MG63 (cell line): ENCODE measurements at places on chromosomes 2 and 18.

DNA sequence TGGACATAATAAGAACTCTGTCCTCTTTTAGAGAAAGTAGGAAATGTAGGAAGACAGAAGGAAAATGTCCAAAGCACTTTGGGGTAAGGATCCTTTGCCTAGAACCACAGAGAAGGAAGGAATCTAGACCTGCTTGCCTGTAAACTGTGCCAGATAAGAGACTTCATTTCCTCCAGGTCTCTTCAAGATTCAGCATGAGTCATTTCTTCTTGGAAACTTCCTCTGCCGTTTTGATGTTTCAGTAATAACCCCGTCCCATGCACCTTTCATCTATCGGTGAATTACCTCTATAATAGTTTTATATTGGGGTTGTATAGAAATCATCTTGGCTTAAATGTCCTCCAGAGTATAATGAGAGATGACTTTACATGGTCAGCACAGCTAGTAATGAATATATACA, 63.2 kb upstream of the LRATD1 start:
- DNase-seq: no peak

GRCh38 chr18:5893956-5894610, 1.2 kb downstream of the TMEM200C start:
- DNase-seq: no peak

GRCh38 chr2:12712881-12713280, 3.9 kb upstream of the TRIB2 start:
- DNase-seq: no peak

- DNase-seq: no peak
These were observed 360.0 kb upstream of the RAB6C start for GRCh38 chr2:129619471-129619870.

DNA sequence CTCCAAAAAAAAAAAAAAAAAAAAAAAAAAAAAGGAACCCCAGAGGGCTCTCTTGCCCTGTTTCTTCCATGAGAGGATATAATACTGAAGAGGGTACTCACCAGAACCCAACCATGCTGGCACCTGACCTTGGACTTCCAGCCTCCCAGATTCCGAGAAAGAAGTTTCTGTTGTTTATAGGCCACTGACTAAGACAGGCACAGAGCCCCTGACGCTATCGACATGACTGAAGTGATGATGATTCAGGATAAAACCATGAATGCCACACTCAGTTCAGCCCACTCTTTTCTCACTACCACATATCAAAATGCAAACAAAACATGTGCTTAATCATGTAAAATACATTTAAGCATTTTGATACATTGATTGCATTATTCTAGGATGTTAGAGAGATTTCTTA, 66.1 kb upstream of the CDCA7 start:
- peak; percentile 13 for DNase-seq
